ENCODE measurements at places on chromosomes 2 and 18.

DNA sequence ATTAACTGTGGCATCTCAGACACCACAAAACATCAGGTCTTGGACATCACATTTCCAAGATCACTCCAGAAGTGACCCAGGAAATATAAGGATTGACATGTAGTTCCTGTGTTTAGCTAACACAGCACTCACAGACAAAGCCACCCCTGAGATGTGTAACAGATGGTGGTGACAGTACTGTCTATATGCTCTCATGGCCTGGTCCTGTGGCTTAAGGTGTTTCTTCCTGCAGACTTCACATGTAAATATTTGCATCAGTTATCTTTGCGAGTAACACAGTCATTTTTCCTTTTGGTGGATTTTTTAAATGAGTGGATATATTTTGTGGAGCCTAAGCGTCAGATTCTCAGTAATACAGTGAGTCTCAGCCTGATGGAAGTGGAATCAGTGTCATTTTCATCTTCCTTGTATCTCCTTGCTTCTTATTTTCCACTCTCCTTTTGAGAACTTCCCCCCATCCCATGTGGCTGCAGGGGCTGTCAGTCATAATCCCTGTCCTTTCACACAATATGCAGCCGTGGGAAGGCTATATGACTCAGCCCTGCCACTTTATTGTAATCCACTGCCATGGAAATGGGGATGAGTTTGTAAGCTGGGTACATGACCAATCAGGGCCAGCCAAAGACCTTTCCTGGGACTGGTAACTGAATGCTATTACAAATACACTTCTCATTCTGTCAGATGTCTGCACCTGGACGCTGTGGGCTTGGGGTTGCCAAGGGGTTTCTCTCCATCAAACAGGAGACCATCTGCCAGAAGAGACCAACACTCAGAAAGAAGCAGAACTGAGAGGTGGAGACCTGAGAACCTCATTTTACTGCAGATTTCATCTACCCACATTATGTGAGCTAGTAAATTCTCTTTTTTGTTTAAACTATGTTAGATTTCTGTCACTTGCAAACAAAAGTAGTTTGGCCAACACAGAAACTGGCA, 74.3 kb downstream of the ICOS start:
- DNase-seq = peak; percentile 30

GRCh38 chr2:31606509-31606908, 25.8 kb upstream of the SRD5A2 start:
- no peak for DNase-seq

DNA sequence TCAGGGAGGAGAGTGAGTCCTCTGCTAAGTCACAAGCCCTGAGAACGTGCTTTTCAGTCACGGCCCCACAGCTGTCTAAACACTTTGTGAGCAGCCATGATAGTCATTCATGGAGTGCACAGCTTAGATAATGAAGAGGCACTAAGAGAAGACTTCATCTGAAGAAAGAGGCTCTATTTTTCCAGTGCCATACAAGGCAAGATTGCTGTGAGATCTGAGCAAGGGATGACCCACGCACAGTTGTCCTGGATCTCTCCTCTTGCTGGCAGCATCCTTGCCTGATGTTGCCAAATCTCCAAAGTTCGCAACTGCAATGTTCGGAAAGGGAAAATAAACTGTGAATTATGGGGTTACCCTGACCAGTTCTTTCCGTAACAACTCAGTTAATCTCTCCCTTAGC, 418.7 kb downstream of the MEIS1 start:
- no peak for DNase-seq

DNA sequence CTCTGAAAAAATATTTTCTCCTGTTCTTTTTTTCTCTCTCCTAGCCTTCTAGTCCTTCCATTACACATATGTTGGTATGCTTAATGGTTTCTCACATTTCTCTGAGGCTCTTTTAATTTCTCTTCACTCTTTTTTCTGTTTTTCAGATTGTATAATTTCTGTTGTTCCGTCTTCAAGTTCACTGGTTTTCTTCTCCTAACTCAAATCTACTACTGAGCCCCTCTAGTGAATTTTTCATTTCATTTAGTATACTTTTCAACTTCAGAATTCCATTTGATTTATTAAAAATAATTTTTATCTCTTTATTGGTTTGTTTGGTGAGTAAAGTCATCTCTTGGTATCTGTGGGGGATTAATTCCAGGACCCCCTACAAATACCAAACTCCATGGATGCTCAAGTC, 19.8 kb downstream of the C2orf49 start:
- no peak for DNase-seq

- no peak for DNase-seq
These were observed 1.6 kb upstream of the KCNJ3 start for GRCh38 chr2:154696810-154697417.

DNA sequence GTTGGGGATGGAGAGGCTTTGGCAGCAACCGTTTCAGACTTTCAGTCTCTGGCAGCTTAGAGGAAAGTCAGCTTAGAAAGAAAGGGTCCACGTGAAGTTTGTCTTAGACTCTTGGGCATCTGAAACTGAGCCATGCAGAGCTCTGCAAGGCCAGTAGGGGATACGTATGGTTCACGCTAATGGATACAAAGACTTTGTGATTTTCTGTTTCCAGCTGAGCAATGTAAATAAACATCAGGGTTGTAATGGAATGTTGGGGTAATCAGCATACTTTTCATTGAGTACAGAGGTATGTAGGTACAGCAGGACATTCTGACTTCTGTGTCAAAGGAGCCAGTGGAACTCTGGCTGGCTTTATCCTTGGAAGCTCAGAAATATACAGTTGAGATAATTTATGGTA, 31.0 kb downstream of the RALB start:
- no peak for DNase-seq

DNA sequence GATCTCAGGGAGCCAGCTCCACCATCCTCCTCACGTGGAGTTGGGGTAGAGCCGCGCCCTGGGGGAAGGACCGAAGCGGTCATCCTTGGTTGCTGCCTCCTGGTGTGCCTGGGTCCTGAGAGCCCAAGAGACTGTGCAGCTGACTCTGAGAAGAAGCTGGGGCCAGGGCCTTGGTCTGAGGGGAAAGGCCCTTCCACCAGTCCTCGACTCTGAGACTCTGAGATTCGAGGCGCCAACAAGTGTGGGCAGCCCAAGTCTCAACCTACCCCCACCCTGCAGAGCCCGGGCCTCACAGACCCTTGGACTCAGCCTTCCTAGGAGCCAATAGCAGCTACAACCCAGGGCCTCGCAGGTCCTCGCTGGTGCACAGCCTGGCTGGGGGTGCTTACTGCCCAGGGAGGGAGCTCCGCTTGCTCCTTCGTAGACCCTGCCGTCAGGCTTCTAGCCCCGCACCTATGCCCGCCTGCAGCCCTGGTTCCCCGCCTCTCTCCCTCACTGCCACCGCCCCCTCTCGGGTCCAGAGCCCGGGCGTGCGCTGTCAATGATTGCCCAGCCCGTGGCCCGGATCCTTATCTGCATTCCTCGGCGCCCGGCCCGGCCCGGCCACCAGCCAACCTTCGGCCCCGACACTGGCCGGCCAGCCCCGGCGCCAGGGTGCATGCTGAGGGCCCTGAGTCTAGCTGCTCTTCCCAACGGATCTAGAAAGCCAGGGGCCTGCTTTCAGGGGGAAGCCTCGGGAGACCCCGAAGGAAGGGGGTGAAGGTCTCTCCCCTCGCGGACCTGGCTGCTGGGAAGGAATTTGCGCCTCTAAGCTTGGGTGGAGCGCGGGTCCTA, 2.0 kb downstream of the IHH start:
- no peak for DNase-seq

GRCh38 chr2:16010011-16010410, 69.7 kb downstream of the MYCN start:
- DNase-seq = no peak

DNA sequence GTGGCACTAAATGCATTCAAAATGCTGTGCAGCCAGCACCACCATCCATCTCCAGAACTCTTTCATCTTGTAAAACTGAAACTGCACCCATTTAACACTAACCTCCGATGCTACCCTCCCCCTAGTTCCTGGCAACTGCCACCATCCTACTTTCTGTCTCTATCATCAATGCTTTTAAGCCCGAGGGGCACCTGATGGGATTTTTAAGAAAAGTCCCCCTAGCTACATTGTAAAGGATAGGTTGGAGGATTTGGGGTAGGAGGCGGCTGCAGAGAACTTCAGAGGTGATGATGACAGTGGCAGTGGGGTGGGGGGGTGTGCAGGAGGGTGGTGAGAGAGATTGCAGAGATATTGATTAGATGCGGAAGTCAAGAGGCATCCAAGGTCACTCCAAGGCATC, 10.8 kb upstream of the YWHAQ start:
- no peak for DNase-seq

All from inflammatory macrophage treated with lipopolysaccharide for 4 hours (primary cell).